ENCODE measurements at places on chromosomes 11 and 22. TPM values are rescaled to one million over a fixed set of nuclear protein-coding genes. Genes with fewer than 3 reads are reported as not detected.

- peak; percentile 63 for DNase-seq
- peak overlapping the region; percentile 87 for H3K4me3 ChIP-seq
- peaks cover 8% of the 10 kb centered on the region for H3K4me1 ChIP-seq
- H3K27me3 ChIP-seq = peaks cover 11% of the 10 kb centered on the region
These were observed 25.6 kb downstream of the YWHAH start for GRCh38 chr22:31969789-31970489.

DNA sequence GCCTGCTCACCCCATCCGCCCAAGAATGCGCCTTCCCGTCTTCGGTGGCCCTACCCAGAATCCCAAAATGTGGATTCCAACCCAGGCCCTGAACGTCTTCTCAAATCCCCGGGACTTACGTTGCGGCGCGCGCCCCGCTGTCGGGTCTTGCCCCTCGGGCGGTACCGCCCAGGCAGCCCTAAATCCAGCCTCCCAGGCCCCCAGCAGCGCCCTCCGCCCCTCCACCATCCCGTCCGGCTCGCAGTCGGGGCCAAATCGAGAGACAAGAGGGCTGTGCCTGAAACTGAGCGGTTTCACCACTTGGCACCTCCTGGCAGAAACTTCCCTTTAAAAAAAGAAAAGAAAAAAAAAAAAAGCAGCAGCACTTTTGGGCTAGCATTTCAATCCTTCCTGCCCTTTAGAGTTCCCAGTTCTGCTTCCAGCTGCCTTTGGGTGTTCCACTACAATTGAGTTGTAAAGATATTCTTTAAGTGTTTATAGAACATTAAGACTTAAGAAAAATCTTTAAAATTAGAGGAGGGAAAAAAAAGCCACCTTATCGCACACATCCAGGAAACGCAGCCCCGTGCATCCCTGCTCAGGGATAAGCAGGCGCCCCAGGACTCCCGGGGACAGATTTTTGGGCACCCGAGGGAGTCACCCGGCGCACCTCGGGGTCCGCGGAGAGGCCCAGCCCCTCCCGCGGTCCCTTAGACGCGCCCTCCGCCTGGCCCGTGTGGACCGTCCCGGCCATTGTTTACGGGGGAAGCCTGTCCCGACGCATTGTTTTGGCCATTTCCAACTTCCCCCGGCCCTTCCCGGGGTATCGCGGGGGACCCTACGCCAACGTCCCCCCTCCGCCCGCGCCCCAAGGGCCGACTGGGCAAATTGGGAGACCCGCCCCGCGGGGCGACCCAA lies 57.6 kb downstream of the KCNJ4 start:
- peak overlapping the region; percentile 94 for H3K4me3 ChIP-seq
- peak; percentile 49 for DNase-seq
- peaks cover 33% of the 10 kb centered on the region for H3K4me1 ChIP-seq
- H3K27me3 ChIP-seq = peaks cover 13% of the 10 kb centered on the region
- H3K27ac ChIP-seq = peak overlapping the region; percentile 94
- peaks cover 3% of the 10 kb centered on the region for H3K36me3 ChIP-seq

GRCh38 chr11:129750343-129751292 lies 65.0 kb upstream of the TMEM45B start:
- no peak overlapping the region for H3K4me3 ChIP-seq
- no peak overlapping the region for H3K27ac ChIP-seq
- peak; percentile 83 for DNase-seq
- no peaks in the 10 kb centered on the region for H3K36me3 ChIP-seq
- peaks cover under 1% of the 10 kb centered on the region for H3K27me3 ChIP-seq
- no peaks in the 10 kb centered on the region for H3K4me1 ChIP-seq

The NAALADL1 gene
- total RNA-seq = not detected

Data from endothelial cell (in vitro differentiated cells).